NCI-H2107 (cell line): ENCODE measurements at places on chromosomes 2 and 18.

- no peak for DNase-seq
These were observed 11.4 kb upstream of the ALPI start for GRCh38 chr2:232444409-232445148.

- DNase-seq = no peak
These were observed 1.4 kb downstream of the GMPPA start for GRCh38 chr2:219500135-219500534.

GRCh38 chr18:59555995-59556659 lies 141.1 kb downstream of the CCBE1 start:
- DNase-seq = no peak

DNA sequence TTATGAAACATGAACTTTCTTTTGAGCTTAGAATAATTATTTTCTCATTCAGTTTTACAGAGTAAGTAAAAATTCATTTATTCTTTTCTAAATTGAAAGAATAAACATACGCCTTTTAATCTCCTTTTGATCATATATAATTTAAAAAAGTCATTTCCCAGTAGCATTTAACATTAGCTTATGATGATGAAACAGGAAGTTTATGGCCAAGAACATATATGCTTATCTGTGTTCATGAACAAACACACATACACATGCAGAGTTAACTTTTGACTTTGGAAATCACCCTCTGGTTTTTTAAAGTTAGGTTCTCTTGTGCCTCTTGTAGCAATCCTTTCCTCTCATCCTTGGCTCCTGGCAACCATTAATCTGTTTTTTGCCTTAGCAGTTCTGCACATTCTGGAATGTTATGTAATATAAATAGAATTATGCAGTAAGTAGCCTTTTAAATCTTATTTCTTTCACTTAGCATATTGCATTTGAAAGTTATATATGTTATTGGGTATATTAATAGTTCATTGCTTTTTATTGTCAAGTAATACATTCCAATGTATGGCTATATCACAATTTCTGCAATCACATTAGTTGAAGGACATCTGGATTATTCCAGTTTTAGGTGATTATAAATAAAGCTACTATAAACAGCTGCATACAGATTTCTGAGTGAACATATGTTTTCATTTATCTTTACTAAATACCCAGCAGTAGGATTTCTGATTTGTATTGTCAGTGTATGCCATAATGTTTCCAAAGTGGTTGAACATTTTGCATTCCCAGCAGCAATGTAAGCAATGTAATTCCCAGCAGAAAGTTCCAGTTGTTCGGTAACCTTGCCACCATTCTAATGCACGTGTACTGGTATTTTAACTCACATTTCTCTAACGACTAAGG lies 210.3 kb downstream of the ZRANB3 start:
- no peak for DNase-seq

DNA sequence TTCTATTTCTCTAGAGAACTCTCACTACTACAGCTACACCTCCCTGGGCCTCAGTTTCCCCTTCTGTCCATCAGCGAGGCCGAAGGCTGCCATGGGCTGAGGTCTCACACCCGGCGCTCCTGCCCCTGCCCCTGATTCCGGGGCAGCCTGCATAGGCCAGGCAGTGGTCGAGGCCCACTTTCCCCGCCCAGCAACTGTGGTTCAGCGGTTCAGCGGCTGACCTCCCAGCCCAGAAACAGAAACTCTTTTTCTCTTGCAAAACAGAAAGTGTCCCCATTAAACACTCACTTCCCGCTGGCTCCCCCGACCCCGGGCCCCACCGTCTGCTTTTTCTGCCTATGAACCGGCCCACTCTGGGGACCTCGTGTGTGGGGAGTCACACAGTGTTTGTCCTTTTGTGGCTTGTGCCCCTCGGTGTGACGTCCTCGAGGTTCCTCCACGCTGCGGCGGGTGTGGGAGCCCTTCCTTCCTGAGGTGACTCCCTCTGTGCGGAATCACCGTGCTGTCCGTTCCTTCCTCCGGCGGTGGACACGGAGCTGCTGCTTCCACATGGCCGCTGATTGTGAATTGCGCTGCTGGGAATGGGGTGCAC lies 16.0 kb downstream of the PDCD1 start:
- DNase-seq = no peak

GRCh38 chr18:45444040-45444439 lies 171.2 kb upstream of the SLC14A2 start:
- no peak for DNase-seq

DNA sequence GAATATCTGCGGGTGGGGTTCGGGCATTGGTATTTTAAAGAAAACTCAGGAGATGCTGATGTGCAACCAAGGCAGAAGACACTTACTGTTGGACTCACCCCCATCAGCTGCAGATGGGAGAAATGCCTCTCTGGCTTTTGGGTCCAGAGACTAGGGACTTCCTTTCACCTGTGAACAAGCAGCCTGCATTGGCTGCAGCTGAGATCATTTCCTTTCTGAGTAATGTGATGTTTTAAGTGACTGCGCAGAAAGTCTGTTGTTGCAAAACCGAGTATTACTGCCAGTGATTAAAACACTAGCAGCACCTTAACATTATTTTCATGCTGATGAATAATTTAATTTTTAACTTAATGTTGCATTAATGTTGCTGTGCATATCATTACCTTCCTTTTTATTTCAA lies 143.0 kb downstream of the TSN start:
- DNase-seq = no peak

GRCh38 chr2:240651185-240651584 lies 25.9 kb downstream of the GPR35 start:
- DNase-seq = no peak

GRCh38 chr2:43224131-43224570 lies 2.3 kb downstream of the ZFP36L2 start:
- DNase-seq = no peak

- no peak for DNase-seq
These were observed 198.4 kb upstream of the NT5C1B start for GRCh38 chr2:18787726-18788125.
